ENCODE measurements at places on chromosomes 1 and 21.

DNA sequence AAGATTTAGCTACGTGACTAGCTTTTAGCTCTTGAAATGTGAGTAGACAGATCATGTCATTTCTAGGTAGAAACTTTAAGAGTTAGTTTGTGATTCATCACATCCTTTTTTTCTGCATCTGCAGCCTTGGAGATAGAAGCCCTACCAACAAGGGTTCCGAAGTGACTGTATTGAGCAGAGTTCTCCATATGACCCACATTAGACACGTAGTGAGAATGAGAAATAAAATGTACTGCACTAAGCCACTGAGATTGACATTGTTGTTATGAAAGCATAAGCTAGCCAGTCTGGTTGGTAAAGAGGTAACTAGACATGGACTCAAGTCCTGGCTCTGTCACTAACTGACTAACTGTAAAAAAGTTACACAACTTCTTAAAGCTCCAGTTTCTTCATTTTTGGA lies 296.1 kb downstream of the PDE4B start:
- DNase-seq, result no peak

- peak; percentile 4 for DNase-seq
These were observed 1232.1 kb downstream of the MRPL39 start for GRCh38 chr21:24375201-24375600.

GRCh38 chr1:116570358-116571214 lies at the start of gene CD58:
CD58 (minus strand) TSS chr1:116571026; CDS start chr1:116570972, 54 bp downstream.
- DNase-seq, result peak; percentile 74

DNA sequence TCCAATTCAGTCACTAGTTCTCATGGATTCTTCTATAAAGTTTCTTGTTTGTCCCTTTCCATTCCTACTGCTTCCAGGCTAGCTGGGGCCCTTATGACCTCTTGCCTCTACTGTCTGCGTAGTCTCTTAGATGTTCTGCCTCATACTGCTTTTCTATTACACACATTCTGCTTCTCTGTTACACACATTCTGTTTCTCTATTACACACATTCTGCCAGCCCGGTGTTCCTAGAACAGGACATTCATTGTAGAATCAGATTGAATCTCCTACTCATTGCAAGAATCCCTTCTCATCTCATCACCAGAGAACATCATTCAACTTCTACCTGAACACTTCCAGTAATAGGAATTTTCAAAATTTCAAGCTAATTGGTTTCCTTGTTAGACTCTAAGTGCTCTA lies 69.3 kb upstream of the QSOX1 start:
- DNase-seq, result no peak

DNA sequence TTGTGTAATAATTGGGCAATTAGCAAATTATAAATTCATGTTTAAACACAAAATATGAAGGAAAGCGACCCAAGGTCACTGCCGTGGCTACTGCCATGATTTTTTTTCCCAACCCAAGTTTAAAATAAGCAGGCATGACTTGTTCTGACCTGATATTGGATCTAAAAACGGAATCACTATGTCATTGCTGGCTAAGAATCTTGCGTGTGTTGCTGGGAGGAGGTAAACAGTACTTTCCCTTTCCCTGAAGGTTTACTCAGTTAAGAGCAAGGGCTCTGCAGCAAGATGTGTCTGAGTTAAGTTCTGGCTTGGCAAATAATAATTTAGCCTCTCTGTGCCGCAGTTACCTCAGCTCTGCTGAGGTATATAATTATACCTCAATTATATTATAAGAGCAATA lies 125.7 kb upstream of the L1TD1 start:
- DNase-seq, result no peak

- peak; percentile 43 for DNase-seq
These were observed 183.5 kb downstream of the RUNX1 start for GRCh38 chr21:34865400-34866241.

DNA sequence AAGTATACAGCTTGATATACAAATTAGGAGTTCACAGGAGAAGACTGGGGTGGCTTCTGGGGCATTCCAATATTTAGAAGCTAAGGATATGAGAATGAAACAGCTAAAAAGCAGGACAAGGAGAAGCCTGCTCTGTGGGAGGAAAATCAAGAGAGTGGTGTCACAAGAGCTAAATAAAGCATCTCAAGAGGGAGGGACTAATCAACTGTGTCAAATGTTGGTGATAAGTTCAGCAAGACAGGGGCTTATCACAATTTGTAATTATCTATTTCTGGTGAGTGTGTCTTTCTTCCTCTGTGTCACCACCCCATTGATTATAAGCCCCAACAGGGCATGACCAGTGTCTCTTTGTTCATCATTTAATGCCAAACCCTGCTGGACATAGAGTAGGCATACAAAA lies 295.8 kb upstream of the DUSP10 start:
- no peak for DNase-seq

GRCh38 chr1:12434174-12434573 lies 183.8 kb downstream of the DHRS3 start:
- DNase-seq, result peak; percentile 77

- no peak for DNase-seq
These were observed 20.1 kb downstream of the PTPRU start for GRCh38 chr1:29256394-29256793.

- DNase-seq, result no peak
These were observed 117.2 kb downstream of the PLPPR5 start for GRCh38 chr1:98887507-98887906.

- DNase-seq, result no peak
These were observed 45.6 kb upstream of the RGS2 start for GRCh38 chr1:192763243-192763642.

DNA sequence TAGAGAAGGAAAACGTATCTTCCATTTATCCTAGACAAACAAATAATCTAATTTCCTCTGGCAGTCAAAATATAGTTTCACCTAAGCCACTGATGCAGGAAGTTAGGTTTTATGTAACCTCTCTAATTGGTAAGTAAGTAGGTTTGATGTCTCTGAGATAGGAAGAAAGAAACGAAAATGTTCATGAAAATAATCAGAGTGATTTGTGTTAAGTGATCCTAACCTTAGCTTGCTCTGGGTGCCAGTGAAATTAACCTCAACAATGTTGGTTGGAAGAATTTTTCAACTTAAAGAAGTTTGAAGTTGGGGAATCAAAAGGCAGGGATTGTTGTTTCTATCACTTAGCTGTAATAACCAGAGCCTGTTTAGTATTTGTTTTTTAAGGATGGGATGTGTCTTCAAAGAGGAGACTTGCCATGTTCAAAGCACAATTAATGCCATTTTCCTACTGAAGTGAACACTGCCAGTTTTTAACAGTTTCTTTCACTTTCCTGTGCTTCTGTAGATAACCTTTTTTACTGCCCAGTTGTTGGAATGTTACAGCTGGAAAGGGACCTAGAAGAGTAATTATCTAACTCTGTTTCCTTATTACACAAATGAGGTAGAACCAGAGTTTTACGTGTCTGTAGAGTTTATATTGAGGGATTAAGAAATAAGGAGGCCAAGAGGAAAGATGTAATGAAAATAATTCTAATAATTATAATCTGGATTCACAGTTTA lies 18.4 kb downstream of the HIPK1 start:
- no peak for DNase-seq

DNA sequence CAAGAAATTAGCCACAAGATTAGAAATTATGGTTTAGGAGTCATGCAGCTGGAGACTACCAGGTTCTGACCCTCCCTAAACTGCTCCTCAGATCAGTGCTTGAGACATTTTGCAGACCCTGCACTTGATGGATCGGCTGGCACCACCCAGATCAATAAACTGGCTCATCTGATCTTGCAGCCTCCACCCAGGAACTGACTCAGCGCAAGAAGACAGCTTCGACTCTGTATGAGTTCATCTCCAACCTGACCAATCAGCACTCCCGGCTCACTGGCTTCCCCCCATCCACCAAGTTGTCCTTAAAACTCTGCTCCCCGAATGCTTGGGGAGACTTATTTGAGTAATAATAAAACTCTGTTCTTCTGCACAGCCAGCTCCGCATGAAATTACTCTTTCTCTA lies 40.0 kb downstream of the L1TD1 start:
- no peak for DNase-seq
